ENCODE measurements at places on chromosomes 1 and 21.

DNA sequence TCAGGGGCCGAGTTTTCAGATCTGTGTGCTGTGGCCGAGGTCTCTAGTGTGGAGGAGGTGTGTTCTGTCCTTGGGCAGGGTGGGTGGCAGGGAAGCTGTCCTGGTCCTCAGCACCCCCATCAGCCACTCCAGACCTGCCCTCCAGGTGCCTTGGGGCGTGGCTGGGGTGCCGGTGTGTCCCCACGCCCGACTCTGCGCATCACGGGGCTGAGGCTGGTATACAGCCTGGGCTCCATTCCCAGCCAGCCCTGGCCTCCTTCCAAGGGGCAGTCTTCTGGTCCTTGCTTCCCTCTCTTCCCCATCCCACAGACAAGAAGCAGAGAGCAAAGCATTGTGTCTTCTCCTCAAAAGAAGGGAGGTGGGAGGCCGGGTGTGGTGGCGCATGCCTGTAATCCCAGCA lies 4.0 kb downstream of the SAMD11 start:
- DNase-seq, result no peak

GRCh38 chr1:228307218-228308023 lies 99.2 kb downstream of the TRIM11 start:
- DNase-seq, result no peak

DNA sequence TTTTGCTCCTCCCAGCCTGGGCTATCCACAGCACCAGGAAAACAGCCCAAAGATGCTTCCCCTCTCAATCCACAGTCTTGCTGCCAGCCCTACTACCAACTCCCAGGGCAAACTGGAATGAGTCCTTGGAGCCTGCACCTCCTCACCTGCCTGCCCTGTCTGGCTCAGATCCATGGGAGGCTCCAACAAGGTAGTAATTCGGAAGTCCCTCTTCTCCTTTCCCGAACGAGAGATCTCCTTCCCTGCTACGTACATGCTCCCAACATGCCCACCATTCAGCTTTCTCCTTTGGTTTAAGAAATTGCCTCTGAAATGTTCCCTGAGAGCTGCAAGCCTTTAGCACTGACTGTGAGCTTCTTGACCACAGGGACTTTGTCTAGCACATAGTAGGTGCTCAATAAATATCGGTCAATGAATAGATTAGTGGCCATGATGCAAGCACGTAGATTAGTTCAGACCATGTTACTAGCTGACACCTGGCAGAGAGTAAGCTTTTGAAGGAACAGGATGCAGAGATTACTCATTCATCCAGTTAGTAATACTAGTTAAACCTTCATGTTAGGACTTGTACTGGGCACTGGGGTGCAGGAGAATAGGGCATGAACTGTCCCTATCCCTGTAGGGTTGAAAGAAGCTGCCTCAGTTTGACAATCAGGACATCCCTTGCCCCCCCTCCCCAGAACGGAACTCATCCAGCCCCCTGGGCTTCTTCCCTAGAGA lies 80.1 kb downstream of the DISP3 start:
- DNase-seq, result no peak

- no peak for DNase-seq
Measured at GRCh38 chr1:68328490-68328889, 96.2 kb upstream of the WLS start.

DNA sequence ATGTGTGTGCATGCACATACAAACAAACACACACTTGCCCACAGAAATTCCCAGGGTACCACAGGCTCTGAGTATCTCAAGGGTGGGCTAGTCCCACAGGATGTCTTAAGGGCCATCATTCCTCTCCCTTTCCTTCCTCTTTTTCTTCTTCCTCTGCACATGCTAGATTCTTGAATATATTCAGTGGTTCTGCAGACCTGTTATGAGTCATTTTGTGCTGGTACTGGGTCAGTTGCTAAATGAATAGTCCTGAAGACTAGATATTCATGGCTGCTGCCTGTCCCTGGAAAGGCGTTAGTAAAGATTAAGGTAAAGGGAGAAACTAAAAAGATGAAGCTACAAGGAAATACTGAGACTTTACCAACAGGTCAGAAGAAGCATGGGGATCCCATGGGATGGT lies 256.7 kb upstream of the KIAA0040 start:
- no peak for DNase-seq

- no peak for DNase-seq
Measured at GRCh38 chr1:226678701-226679100, 60.4 kb downstream of the ITPKB start.

DNA sequence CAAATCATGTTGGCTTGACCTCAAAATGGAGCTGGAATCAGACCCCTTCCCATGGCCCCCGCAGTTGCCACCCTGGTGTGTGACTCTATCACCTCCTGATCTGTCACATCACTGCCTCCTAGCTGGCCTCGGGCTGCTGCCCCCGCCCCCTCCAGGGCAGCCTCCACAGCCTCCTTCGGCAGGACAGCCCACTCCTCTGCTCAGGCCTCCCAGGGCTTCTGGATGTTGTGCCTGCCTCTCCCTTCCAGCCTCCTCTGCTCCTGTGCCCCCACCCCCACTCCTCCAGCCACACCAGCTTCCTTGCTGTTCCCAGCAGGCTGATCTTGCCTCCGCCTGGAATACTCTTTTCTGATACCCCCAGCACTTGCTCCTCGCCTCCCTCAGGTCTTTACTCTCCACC lies 134.4 kb upstream of the EDN2 start:
- no peak for DNase-seq

GRCh38 chr1:234262007-234262753 lies 111.1 kb upstream of the COA6 start:
- no peak for DNase-seq

DNA sequence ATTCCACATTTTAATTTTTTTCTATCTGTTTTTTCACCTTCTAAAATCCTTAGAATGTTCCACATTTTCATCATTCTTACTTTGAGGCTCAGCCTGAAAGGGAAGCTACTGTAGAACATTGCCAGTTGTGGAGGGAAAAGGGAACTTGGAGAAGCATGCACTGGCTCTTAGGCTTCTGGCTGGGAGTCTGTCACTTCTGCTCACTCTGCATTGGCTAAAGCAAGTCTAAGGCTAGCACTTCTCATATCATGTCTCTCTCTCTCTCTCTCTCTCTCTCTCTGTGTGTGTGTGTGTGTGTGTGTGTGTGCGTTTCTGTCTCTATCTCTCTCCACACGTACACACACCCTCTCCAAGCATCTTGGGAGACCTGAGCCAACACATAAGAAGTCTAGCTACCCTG lies 49.6 kb upstream of the ADAR start:
- DNase-seq, result no peak

GRCh38 chr1:185556561-185556960 lies 177.6 kb upstream of the HMCN1 start:
- no peak for DNase-seq

DNA sequence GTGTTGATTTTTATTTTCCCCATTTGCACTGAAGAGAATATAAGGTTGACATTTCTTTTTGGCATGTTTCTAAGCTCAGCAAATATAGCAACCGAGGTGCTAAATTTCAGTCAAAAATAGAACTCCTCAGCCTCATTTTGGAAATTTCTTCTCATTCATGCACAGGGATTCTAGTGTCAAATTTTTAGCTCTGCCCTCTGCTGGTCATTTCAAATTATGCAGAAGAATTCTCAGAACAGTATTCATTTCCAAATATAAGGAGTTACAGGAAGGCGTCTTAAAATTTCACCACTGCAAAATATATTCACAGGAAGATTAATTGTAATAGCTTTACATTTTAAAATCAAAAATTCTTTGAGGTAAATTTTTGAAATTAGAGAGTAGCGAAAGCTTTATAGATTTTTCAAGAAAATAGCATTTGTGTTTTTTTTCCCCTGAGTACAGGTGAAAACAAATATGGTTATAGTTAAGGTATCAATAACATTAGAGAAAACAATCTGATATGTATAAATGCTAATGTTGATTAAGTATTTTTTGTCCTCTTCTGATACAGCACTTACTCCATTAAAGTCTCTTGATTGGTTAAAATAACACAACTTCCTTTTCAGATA lies 57.9 kb downstream of the FMN2 start:
- DNase-seq, result no peak

DNA sequence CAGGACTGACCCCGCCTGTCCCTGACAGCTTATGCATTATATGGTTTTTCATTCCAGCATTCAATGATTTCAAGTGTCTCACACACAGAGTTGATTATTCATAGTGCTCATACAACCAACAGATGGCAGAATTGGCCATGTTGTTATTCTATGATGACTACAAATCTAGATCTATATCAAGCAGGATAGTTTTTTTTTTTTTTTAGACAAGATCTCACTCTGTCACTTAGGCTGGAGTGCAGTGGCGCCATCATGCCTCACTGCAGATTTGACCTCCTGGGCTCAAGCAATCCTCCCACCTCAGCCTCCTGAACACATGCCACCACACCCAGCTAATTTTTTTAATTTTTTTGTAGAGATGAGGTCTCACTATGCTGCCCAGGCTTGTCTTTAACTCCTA lies 40.1 kb upstream of the LRRC8D start:
- DNase-seq, result no peak

DNA sequence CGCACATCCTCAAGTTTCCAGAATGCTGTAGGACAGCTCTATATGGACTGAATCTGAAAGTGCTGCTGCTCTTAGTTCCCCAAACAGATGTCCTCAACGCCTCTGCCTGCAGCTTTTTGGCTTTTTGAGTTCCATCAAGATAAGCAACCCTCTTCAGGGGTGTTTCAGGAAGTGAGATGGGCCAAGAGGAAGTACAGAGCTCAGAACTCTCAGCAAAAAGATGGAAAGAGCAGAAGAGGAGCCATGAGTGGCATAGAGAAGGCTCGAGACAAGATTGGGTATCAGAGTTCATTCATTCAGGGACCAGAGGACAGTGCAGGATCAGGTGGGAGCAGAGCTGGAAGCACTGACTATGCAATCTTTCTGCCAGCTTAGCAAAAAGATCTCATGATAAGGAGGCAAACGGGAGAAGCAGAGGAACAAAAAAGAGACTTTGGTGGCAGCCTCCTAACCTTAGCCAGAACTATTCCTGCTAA lies at the start of the genes ADORA3 and TMIGD3:
Gene ADORA3 (minus strand): TSS at position 49 of the 476 bp plus-strand sequence. CDS start 279 bp downstream, outside the sequence.
Gene TMIGD3 (minus strand): TSS at position 49 of the 476 bp plus-strand sequence. CDS start 279 bp downstream, outside the sequence.
- DNase-seq, result no peak

DNA sequence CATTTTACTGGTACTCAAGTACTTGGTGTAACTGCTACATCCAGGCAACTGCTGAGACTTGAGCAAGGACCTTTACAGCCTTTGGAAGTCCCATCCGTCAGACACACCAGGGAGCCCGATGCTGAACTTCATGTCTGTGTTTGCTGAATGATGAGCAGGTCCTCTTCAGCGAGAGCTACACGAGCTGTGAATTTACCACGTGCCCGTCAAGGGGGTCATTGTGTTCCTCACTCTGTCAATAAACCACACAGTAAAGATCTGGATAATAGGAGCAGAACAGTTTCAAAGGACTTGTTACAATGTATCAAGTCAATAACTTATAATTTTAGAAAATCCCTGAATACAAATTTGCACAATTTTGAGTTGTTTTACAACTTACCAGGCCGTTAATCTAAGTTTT lies 427.2 kb downstream of the KIF26B start:
- DNase-seq, result no peak

DNA sequence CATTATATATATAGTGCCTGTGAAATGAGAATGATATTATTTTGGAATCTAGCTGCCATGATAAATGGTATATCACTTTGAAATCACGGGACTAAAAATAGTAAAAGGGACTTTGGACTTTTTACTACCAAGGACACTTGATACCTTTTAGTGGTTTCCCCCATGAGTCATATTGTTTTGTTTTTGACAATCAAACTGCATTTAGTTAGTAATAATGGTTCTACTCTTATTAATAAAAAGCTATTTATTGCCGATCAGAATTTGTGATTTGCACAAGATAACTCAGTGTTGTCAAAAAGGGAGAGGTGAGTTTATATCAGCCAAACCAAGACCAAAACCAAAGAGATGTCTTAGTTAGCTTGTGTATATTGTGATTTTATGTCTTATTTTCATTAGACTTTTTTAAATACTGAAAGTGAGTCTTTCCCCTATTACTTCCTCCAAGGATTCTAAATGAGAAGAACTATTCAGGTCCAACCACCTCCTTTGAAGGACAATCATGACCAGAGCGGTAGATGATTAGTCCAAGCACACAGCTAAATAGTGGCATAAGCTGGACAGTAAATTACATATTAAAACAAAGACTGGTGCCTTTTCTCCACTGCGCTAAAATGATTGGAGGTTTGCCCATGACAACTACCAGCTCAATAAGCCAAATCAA lies 281.7 kb upstream of the ESRRG start:
- no peak for DNase-seq

- DNase-seq, result no peak
Measured at GRCh38 chr1:200038981-200039848, 11.7 kb downstream of the NR5A2 start.

DNA sequence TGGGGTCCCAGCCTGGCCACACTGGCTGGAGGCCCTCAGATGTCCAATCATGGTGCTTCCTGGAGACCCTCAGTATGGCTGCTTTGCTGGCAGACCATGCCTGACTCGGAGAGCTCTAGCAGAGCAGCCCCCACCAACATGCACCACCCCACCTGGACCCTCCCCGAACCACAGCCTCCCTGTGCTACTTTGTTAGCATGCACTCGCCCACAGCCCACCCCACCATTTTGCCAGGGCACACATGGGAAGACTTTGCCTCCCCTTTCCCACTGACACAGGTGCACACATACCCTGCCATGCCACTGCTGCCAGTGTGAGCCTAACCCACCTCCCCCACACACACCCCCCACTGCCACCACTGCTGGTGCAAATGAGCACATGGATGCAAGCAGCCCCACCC lies 497.5 kb upstream of the PBX1 start:
- no peak for DNase-seq

All from NK-92 treated with Interleukin-12 subunit alpha and Interleukin-12 subunit beta, amount 100 ng/mL, for 24 hours (cell line).